ENCODE measurements at places on chromosomes 1 and 21. TPM values are rescaled to one million over a fixed set of nuclear protein-coding genes. Genes with fewer than 3 reads are reported as not detected.

The FNDC5 gene
- 2.5 TPM for total RNA-seq

The S100A7 gene
- total RNA-seq, result not detected

The SPATA46 gene
- total RNA-seq, result not detected

The FAM72B gene
- 0.83 TPM for total RNA-seq

The UBXN10 gene
- total RNA-seq, result 22.2 TPM

The CADM3 gene
- 8.7 TPM for total RNA-seq

The LCE1D gene
- not detected for total RNA-seq

The OR6Y1 gene
- total RNA-seq, result not detected

The TSPEAR gene
- total RNA-seq, result not detected

The TPRG1L gene
- 34.9 TPM for total RNA-seq

The CYB5RL gene
- 5.7 TPM for total RNA-seq

The BMP8B gene
- 0.55 TPM for total RNA-seq

The LCE6A gene
- not detected for total RNA-seq

The ITPKB gene
- total RNA-seq, result 80.9 TPM

The CELA3B gene
- not detected for total RNA-seq

The OR2T35 gene
- total RNA-seq, result not detected

The ABCG1 gene
- 6.0 TPM for total RNA-seq

The PLA2G2C gene
- 0.82 TPM for total RNA-seq

The TINAGL1 gene
- 238 TPM for total RNA-seq

The PADI6 gene
- total RNA-seq, result not detected

The BACE2 gene
- total RNA-seq, result 53.3 TPM

The PRDM2 gene
- 35.3 TPM for total RNA-seq

The GOLT1A gene
- total RNA-seq, result not detected
